Sigmoid colon (tissue), 7 donors: ENCODE measurements at places on chromosomes 2 and 18. TPM values are rescaled to one million over a fixed set of nuclear protein-coding genes. Genes with fewer than 3 reads are reported as not detected.

- no peaks in the 10 kb centered on the region for H3K27me3 ChIP-seq
- no peak for DNase-seq
- no peaks in the 10 kb centered on the region for H3K4me1 ChIP-seq
- no peak overlapping the region for H3K4me3 ChIP-seq
Observed at GRCh38 chr2:155980941-155981560, 351.5 kb downstream of the NR4A2 start.

GRCh38 chr2:154437104-154437503 lies 261.4 kb upstream of the KCNJ3 start:
- no peaks in the 10 kb centered on the region for H3K36me3 ChIP-seq
- no peaks in the 10 kb centered on the region for H3K27me3 ChIP-seq
- H3K4me1 ChIP-seq = no peaks in the 10 kb centered on the region
- H3K4me3 ChIP-seq = no peak overlapping the region
- no peak overlapping the region for H3K27ac ChIP-seq

DNA sequence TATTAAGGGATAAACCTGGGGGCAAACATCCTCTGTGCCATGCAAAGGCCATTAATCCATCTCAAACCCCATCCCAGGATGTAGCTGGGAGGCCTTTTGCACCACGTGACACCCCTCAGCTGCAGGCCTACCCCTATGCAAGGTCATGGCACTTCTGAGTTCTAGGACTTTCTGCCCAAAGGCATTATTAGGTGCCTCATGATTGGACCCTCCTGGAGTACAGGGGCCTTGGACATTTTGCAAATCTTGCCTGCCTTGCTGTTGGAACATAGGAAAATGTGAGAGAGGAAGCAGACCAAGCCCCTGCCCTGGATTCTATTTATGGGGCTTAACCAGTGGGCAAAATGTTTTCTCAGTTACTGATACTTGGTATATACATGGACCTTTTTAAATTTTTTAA lies 44.2 kb upstream of the NFU1 start:
- no peak overlapping the region for H3K27ac ChIP-seq
- H3K4me1 ChIP-seq = no peaks in the 10 kb centered on the region
- H3K36me3 ChIP-seq = peaks cover 23% of the 10 kb centered on the region
- no peak overlapping the region for H3K4me3 ChIP-seq

DNA sequence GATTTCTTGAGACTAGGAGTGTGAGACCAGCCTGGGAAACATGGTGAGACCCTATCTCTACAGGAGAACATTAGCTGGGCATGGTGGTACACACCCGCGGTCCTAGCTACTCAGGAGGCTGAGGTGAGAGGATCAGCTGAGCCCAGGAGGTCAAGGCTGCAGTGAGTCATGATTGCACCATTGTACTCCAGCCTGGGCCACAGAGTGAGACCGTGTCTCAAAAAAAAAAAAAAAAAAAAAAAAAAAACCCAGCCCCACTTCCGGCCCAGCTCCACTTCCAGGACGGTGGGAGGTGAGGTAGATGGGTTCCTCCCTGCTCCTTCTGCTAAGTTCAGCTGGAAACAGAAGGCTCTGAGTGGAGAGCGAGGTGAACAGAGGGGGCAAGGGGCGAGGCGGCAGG lies 41.4 kb upstream of the NFATC1 start:
- no peak overlapping the region for H3K27ac ChIP-seq
- DNase-seq = no peak
- peaks cover 4% of the 10 kb centered on the region for H3K36me3 ChIP-seq
- no peaks in the 10 kb centered on the region for H3K4me1 ChIP-seq
- no peaks in the 10 kb centered on the region for H3K27me3 ChIP-seq

DNA sequence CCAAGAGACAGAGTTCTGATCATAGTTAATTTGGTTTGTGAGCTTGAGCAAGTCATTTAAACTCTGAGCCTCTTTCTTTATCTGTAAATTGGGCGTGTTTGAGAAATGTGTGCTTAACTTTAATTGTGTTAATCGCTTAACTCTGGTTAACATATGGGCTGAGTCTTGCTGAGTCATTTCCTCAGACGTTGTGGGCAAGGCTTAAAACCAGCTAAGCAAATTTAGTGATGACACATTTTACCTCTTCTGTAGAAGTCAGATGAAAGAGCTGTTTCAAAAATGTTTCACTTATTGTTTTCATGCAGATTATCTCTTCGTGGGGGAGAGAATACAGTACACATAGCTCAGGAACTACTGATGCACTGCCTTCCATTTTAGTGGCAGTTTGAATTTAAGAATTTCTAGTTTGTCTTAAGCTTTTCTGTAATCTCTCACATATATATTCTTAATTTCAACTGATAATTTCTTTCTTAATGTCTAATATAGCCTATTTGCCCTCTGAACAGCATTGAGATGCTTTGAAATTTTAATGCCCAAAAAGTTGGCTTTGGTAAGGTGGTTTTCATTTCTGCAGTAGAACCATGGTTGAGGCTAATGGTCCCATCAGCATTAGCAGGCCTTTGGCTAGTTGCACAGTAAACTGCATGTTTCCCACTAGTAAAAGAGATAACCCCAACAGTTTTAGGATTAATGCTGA lies 34.9 kb downstream of the RAB10 start:
- no peak overlapping the region for H3K27ac ChIP-seq
- H3K36me3 ChIP-seq = no peaks in the 10 kb centered on the region
- H3K4me3 ChIP-seq = no peak overlapping the region
- H3K27me3 ChIP-seq = no peaks in the 10 kb centered on the region

DNA sequence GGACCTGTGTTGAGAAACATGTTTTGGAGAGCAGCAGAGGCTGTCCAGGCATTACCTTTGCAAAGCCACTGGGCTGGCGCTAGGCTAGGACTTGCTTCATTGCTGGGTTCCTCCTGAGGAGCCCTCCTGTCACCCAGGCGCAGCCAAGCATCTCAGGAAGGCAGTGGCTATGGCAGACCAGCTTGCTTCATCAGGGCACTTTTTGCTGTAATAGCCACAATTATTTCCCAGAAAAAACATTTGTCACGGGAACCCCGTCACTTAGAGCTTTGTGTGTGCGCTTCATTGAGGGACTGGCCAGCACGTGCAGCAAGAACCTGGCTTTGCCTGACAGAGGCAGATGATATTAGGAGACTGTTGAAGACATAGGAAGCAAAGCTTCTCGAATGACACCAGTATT lies 36.4 kb downstream of the SLC20A1 start:
- no peaks in the 10 kb centered on the region for H3K27me3 ChIP-seq
- peaks cover 10% of the 10 kb centered on the region for H3K4me1 ChIP-seq
- no peak for DNase-seq
- no peaks in the 10 kb centered on the region for H3K36me3 ChIP-seq
- H3K27ac ChIP-seq = no peak overlapping the region

DNA sequence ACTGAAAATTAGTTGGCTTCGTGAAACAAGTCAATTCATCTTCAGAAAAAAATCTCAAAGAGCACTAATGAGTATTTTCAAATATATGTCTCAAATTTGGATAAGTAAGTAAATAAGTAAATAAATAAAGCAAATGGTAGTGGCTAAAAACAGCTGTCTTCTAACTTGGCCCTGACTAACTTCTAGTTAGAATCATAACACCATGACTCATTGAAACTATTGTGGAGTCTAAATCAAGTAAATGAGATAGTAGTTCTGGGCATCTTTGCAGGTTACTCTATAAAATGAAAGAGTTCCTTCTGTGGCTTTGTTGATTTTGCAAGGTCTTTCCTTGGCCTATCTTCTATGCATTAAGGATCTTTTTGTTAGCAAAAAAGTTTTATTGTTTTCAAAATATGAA lies 110.7 kb downstream of the SLC8A1 start:
- H3K4me1 ChIP-seq = peaks cover 29% of the 10 kb centered on the region
- H3K36me3 ChIP-seq = no peaks in the 10 kb centered on the region
- no peak for DNase-seq
- H3K4me3 ChIP-seq = no peak overlapping the region
- no peaks in the 10 kb centered on the region for H3K27me3 ChIP-seq

DNA sequence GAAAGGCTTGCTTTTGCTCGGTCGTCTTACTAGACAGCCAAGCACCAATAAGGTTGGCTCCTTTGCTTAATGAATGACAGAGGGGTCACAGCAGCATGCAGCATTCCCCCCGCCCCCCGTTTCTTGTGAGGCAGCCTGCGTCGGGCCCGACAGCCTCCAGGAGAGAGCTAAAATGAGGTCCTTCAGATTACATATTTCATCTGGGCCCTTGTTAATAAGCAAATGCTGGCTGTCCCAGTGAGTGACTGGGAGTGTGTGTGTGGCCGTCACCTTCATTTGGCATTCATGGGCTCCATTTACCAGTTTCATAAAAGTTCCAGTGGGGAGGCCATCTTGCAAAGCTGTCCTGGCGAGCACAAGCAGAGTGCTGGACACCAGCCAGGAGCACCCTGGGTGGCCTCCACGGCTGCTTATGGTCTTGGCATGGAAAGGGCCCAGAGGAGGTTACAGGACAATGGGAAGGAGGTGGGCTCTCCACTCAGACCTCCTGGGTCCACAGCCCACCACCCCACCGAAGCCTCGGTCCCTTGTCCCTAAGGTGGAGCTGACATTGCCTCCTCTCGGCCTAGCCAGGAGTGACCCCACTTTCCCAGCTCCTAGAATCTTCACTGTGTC lies 37.2 kb downstream of the ODC1 start:
- no peak overlapping the region for H3K4me3 ChIP-seq
- H3K4me1 ChIP-seq = no peaks in the 10 kb centered on the region
- H3K36me3 ChIP-seq = no peaks in the 10 kb centered on the region
- no peak for DNase-seq

The TEX44 gene
- not detected for total RNA-seq

The TRABD2A gene
- 0.95 TPM for total RNA-seq

The MC5R gene
- not detected for total RNA-seq

The LYPD6B gene
- not detected for total RNA-seq

The CTNNA2 gene
- total RNA-seq = 3.8 TPM

The CKAP2L gene
- not detected for total RNA-seq

The DCDC2C gene
- not detected for total RNA-seq

The KCNG2 gene
- not detected for total RNA-seq
